ENCODE measurements at places on chromosomes 12 and 14. TPM values are rescaled to one million over a fixed set of nuclear protein-coding genes. Genes with fewer than 3 reads are reported as not detected.

AKAP5 gene
- total RNA-seq: 2.8 TPM

VRTN gene
- total RNA-seq: not detected

SDSL gene
- 4.5 TPM for total RNA-seq

GRCh38 chr12:109686523-109686922 lies 27.1 kb upstream of the FAM222A start:
- DNase-seq: no peak

DNA sequence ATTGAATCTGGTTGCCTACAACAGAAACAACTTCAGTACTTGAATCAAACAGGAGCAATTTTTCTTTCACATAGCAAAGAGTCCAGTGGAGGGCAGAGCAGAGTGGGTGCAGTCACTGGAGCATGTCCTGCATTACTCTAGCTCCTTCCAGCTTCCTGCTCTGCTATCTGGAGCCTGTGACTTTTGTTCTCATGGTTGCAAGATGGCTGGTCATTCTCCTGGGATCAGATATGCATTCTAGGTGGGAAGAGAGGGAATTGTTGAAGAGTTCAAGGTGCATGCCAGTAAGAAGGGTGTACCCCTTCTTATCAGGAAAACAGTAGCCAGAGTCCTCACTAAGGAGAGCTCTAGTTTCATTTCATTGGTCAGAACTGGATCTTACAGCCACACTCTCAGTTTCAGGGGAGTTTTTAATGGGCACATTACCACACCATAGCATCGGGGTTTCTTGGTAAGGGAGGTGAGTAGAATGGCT lies 8.0 kb downstream of the IFT43 start:
- DNase-seq: no peak

Measured in aorta (tissue), 5 donors.